Fibroblast of lung (primary cell): ENCODE measurements at places on chromosomes 2 and 18. TPM values are rescaled to one million over a fixed set of nuclear protein-coding genes. Genes with fewer than 3 reads are reported as not detected.

The PIEZO2 gene
- total RNA-seq, result 6.6 and 32.9 TPM in 2 replicates

The LDLRAD4 gene
- under 0.01 TPM in 1 of 2 replicates, not detected in the other for total RNA-seq

The RNF152 gene
- total RNA-seq, result 15.2 and 24.4 TPM in 2 replicates

The PLB1 gene
- total RNA-seq, result 1.3 and 1.8 TPM in 2 replicates

The GTF2A1L gene
- total RNA-seq, result 3.3 and 3.5 TPM in 2 replicates

- DNase-seq, result peak; percentile 37
Observed at GRCh38 chr2:212970132-212970531, 181.3 kb downstream of the IKZF2 start.

GRCh38 chr2:75100801-75101151, 98.5 kb downstream of the TACR1 start:
- DNase-seq, result peak; percentile 80

- no peak for DNase-seq
Observed at GRCh38 chr18:36481201-36481657, 183.7 kb downstream of the FHOD3 start.

- no peak for DNase-seq
Observed at GRCh38 chr2:11343368-11343649, 1.1 kb downstream of the ROCK2 start.

DNA sequence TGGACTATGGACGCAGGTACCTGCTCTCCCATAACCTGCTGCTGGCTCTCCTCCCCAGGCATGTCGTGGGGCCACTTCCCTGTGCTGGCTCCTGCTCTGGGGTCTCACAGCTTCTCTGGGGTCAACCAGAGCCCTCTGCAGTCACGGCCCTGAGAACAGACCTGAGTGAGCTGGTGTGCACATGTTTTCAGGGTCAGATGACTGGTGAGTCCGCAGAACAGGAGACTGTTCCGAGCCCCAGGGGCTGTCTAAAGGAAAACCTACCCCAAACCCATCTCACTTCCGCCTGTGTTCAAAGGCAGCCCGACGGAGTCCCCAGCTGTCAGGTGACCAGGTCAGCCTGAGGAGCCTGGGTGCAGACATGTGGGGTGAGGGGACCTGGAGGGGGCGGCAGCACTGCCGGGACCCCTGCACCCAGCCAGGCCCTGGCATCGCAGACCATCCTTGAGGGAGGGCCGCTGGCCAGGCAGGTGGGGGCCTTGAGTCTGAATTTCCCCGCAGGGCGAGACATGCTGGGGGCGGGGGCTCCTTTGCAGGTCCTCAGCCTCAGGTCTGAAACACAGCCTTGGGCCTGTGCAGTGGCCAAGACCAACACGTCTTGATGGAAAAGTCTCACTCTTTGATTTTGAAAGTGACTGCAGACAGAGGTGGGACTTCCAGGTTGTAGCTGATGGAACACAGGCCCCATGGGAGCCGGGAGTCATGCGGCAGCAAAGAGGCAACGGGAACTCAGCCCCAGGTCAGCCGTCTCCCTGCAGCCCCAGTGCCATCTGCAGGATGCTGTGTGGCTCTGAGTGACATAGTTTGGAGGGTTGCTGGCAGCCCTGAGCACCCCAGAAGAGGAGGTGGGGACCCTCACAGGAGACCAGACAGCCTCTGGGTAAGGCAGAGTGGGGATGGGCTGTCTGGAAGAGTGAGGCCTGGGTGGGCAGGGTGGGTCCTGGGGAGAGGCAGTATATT, 65.3 kb downstream of the TWIST2 start:
- DNase-seq, result no peak

GRCh38 chr2:159913900-159914299, 115.9 kb upstream of the CD302 start:
- no peak for DNase-seq

GRCh38 chr18:59651071-59651470, 46.2 kb downstream of the CCBE1 start:
- DNase-seq, result no peak

GRCh38 chr2:136116813-136117390, 1.0 kb downstream of the CXCR4 start:
- DNase-seq, result no peak

DNA sequence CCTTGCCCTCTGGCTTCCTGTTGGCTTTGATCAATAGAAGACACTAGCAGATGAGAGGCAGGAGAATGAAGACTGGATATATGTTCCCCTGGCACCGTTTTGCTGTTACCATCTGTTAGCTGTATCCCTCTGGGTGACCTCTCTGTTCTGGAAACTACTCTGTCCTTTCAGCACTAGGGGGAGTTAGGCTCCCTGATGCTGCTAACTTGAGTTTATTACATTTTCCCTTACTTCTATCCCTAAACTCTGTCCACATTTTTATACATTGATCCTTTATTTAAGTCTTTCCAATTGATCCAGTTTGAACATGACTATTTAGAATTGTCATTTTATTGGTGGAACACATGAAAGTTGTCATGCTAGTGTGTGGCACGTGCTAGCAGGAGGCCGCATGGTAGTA, 1014.3 kb upstream of the CDH2 start:
- peak; percentile 19 for DNase-seq

DNA sequence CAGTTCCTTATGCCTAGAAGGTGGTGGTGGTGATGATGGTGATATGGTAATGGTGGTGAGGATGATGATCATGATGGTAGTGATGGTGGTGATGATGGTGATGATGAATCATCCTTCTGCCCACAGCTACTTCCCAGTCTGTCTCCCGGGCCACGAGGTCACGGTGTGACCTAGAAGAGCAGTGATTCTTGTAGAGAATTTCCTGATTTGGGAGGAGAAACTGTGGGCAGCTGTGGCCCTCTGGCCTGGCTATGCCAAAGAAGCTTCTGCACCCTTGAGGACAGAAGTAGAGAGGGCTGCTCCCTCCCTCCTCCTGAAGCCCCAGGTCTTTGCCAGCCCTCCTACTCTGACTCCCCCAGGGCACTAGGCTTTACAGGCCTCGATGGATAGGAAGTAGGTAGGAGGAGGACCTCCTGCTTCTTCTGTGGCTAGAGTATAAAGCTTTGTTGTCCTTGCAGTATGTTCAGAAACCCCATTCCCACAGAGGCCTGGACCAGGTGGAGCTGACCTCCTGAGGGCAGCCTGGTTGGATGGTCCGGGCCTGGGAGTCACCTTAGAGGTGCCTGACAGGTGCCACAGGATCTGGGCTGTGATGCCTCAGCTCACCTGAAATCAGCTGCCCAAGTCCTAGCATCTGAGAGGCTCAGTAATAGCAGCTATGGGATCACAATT, 57.9 kb upstream of the EPAS1 start:
- DNase-seq, result no peak

DNA sequence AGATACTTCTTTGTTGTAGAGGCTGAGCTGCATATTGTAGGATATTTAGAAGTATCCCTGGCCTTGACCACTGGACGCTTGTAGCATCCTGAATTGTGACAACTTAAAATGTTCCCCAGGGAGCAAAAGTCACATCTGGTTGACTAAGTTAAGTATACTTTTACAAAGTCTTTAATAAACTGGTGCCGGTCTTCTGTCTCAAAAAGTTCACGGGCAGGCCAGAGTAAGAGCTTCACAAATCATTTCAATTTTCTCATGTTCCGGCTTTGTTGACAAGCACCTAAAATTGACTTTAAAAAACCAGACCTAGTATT, 18.4 kb downstream of the ATP8B1 start:
- no peak for DNase-seq

GRCh38 chr18:58991167-58991798, 126.6 kb downstream of the ZNF532 start:
- DNase-seq, result peak; percentile 46

GRCh38 chr2:134275058-134275862, 21.4 kb downstream of the MGAT5 start:
- DNase-seq, result no peak

DNA sequence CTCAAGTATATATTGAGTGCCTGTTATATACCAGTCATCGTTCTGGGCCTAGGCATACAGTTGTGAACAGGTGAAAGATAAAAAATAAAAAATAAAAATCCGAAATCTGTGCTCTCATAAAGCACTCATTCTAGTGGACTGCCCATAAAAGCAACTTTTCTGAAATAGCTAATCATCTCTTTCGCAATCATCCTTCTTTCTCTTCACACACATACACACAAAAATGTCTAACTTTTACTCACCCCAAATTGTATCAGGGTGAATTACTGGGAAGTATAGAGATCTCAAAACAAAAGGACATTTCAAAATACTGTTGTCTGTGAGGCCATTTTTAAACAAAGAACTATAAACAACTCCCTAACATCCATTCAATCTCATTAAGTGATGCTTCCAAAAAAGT, 29.6 kb upstream of the ORC2 start:
- DNase-seq, result peak; percentile 9

DNA sequence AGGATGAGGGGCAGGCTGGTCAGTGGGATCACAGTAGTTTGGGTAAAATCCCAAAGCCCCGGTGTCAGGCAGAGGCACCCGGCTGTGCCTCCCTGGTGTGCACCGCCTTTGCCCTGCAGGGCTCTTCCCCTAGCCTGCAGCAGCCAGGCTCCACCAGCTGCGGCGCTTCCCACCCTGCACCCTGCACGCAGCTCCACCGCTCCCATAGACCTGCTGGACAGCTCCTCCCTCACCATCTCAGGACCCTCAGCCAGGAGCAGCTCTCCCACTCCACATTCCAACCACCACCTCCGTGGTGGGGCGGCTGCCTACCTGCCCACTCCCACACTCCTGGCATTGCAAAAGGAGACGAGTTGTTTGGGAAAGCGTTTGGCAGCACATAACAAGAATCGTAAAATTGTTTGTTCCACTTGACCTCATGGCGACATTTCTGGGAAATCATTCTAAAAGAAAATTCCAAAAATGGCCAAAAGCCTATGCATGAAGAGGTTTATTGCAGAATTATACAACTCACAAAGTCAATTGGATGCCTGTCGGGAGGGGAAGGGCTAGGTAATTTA, 287.4 kb upstream of the HDAC4 start:
- no peak for DNase-seq

GRCh38 chr2:23468474-23469141, 83.6 kb downstream of the KLHL29 start:
- DNase-seq, result no peak
